ENCODE measurements at places on chromosomes 6 and 20.

- DNase-seq, result no peak
Measured at GRCh38 chr6:113299531-113299930, 557.6 kb upstream of the MARCKS start.

GRCh38 chr6:76818451-76818850, 644.8 kb downstream of the HTR1B start:
- DNase-seq, result no peak

- no peak for DNase-seq
Measured at GRCh38 chr20:2460752-2461424, 9.7 kb downstream of the SNRPB start.

DNA sequence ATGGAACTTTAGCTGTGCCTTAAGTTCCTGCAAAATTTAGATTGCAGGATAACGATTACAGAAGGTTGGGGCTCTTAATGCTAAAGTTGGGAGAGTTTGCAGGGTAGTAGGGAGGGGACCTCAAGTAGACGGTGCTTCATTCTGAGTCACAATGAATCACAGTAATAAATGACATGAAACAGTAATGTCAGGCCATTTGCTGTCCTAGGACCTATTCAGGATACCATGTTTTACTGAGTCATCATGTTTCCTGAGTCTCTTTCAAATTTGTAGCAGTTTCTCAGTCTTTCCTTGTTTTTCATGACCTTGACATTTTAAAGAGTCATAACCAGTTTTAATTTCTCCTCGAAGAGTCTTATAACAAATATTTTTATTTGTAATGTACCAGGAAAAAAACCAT, 406.9 kb upstream of the MAP3K7 start:
- peak; percentile 61 for DNase-seq

- DNase-seq, result no peak
Measured at GRCh38 chr6:149867876-149868640, 3.9 kb upstream of the LRP11 start.

DNA sequence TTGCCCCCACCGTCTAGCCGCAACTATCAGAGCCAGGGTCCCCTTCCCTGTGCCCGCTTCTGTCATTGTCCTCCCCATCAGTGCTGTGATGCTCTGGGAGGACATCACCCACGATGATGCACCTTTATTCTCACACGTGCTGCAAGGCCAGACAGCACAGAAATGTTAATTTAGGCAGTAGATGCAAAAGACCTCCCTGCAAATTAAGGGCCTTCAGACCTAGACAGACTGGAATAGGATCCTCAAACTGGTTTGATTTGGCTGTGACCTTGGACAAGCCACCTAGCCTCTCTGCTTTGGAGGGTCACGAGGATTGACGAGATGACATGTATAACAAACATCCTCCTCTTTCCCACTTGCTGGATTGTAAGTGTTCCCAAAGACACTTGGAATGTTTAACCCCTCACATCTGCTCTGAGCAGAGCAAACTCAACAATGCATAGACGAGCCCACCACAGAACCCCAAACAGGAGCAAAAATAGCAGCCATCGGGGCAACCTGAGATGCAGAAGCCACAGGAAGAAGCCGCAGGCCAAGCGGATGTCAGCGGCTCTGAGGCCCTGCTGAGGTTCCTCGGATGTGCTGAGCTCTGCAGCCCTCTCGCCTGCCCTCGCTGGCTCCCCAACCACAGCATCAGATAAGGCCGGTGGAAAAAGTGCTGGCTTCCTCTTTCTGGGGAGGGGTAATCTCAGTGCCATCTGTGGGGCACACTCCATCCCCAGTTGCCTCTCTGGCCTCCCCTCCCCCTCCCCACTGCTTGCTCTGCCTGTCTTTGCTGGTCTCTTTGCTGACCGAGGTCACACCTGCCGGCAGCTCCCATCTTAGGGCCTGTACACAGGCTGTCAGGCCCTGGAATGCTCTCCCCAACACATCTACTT, 35.3 kb downstream of the TOX2 start:
- no peak for DNase-seq

GRCh38 chr6:142297996-142298753, 3.6 kb upstream of the ADGRG6 start:
- DNase-seq, result peak; percentile 64

DNA sequence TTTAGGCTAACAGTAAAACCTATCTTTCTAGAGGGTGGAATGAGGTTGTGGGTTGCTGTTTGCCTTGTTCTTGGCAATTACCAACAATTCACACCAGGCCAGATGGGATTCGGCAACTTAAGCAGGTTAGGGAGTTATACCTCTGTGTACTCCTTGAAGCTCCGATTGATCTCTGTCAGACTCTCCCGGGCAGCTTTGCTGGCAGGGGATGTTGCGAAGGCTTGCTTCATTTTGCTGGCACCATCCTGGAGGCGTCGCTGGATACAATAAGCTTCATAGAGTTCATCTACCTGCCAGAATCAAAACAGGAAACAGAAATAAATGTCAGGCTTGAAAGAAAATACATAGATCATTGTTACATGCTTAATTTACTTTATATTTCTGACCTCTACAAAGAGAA, 66.4 kb upstream of the ARMH2 start:
- DNase-seq, result no peak

DNA sequence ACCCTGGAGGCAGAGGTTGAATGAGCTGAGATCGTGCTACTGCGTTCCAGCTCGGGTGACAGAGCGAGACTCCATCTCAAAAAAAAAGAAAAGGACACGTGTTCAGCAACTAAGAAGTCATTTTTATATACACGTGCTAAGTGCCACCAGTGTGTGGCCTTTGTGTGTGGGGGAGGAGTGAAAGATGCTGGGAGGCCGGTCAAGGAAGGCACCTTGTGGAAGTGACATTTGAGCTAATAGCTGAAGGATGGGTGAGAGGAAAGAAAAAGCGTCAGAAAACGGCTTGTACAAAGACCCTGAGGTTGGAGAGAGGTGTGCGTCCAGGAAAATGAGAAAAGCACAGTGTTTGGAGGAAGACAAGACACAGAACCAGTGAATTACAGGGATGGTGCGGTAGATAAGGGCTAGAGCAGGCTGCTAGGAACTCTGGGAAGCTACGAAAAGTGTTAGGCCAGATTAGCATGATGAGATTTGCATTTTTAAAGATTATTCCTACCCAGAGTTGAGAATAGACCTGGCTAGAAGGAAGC, 11.6 kb downstream of the RREB1 start:
- DNase-seq, result no peak

DNA sequence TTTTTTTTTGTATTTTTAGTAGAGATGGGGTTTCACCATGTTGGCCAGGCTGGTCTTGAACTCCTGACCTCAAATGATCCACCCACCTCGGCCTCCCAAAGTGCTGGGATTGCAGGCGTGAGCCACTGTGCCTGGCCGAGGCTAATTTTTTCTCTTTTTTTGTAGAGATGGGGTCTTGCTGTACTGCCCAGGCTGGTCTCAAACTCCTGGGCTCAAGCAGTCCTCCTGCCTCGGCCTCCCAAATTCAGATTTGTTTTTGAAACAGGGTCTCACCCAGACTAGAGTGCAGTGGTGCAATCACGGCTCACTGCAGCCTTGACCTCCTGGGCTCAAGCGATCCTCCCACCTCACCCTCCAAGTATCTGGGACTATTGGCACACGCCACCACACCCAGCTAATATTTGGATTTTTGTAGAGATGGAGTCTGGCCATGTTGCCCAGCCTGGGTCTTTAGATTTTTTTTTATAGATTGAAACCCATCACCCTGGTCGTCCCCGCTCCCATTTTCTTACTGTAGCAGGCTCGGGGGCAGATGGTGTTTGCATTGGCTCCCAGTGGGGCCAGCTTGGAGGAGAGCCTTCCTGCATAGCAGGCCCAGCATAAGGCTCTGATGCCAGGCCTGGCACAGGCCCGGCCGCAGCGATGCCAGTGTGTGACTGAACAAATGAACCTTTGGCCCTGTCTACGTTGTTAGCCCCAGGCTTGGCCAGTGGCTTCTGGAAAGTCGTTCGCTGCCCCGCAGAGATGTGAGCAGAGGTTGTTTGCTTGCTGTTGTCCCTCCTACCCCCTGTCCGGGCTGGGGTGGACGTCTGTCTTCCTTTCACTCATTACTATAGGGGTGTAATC, 4.3 kb upstream of the MTG2 start:
- DNase-seq, result no peak

DNA sequence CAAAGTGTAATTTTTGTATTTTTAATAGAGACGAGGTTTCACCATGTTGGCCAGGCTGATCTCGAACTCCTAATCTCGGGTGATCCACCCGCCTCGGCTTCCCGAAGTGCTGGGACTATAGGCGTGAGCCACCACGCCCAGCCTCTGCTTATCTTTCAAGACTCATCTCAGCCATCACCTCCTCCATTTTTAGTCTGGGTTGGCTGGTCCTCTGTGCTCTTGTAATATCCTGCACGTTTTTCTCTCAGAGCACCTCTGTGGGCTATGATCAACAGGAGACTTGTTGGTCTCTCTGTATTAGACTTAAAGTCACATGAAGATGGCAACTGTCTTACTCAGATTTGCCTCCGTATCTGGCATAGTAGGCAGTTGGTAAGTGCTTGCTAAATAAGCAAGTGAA, 7.6 kb downstream of the NOTCH4 start:
- DNase-seq, result no peak

DNA sequence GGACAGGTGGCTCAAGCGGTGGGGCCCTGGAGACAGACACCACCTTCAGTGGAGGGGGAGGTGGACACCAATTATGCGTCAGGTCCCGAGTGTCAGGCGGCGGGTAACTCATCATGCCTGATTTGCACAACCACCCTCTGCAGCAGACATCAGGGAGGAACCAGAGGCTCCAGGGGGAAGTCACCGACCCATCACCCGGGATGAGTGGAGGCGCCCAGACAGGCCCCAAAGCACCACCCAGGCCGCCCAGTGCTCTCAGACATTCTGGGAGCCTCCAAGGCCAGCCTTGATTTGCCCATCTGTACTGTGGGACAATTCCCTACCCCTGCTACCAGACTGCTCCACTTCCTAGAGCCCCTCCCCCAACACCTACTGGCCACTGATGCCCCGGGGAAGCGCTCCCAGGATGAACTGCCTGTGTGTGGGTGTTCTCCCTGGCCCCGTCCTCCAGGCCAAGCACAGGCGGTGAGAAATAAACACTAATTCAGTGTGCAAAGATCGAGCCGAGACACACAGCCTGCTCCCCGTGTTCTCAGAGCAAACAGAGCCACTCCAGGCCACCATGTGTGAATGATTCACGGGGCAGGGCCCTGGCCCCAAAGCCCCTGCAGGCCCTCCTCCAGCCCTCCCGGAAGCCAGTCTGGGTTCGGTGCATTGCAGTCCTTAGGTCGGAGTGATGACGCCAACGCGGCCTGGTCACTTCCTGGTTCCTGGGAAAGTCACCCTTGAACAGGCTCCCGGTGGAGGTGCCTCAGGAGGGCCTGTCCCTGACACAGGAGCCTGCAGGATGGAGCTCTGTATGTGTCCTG, 107.2 kb downstream of the ASXL1 start:
- DNase-seq, result peak; percentile 64

DNA sequence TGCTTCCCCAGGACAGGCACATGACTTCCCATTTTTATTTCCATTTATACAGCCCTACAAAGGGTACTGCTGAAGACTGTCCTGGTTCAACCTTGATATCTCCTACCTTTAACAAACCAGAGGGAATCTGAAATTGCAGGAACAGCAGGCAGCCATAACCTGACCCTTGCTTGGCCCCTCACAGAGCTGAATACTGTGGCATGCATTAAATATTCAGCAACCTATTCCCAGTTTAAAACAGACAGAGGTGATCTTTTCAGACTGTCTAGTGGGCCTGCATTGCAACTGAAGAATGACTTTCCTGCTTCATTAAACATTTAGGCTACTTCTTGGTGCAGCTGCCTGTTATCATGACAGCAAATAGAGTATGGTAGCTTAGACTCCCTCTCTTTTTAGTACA, 76.8 kb upstream of the POPDC3 start:
- no peak for DNase-seq

DNA sequence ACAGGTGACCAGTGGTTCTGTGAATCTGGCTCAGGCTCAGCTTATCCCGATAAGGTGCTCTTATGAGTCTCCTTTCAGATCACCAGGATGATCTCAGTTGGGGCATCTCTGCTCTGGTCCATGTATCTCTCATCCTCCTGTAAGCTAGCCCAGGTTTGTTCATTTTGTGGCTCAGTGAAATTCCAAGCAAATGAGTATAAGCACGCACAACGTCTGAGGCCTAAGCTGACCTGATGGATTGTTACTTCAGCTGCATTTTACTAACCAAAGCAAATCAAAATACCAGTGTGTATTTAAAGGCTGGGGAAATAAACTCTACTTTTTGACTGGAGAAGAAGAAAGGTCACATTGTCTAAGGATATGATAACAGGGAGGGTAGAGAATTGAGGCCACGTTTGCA, 551.0 kb upstream of the BTBD3 start:
- no peak for DNase-seq

DNA sequence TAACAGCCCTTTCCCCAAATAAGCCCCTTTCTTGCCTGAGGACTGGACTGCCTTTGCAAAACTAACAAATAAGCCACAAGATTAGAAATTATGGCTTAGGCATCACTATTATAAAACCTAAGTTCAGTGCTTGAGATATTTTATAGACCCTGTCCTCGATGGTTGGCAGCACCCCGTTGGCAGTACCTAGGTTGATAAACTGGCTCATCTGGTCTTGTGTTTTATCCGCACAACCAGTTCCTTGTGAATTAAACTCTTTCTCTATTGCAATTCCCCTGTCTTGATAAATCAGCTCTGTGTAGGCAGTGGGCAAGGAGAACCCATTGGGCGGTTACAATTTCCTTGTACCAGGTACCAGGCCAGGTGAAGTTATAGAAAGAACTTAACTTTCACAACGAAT, 6.6 kb downstream of the LRP11 start:
- DNase-seq, result no peak

DNA sequence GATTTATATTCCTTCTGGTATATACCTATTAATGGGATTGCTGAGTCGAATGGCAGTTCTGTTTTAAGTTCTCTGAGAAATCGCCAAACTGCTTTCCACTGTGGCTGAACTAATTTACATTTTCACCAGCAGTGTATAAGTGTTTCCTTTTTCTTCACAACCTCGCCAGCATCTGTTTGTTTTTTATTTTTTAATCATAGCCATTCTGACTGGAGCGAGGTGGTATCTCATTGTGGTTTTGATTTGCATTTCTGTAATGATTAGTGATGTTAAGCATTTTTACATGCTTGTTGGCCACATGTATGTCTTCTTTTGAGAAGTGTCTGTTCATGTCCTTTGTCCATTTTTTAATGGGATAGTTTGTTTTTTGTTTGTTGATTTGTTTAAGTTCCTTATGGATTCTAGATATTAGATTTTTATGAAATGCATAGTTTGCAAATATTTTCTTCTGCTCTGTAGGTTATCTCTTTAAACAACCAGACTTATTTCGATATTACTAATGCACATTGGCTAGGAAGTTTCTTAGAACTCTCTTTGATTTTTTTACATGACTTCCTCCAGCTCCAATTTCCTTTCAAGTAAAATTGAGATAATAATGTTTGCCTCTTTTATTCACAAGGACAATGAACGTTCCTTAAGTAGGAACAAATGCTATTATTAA, 12.2 kb upstream of the VNN1 start:
- DNase-seq, result no peak
